Upper lobe of right lung (tissue), 1 donor: ENCODE measurements at places on chromosomes 16 and 17.

DNA sequence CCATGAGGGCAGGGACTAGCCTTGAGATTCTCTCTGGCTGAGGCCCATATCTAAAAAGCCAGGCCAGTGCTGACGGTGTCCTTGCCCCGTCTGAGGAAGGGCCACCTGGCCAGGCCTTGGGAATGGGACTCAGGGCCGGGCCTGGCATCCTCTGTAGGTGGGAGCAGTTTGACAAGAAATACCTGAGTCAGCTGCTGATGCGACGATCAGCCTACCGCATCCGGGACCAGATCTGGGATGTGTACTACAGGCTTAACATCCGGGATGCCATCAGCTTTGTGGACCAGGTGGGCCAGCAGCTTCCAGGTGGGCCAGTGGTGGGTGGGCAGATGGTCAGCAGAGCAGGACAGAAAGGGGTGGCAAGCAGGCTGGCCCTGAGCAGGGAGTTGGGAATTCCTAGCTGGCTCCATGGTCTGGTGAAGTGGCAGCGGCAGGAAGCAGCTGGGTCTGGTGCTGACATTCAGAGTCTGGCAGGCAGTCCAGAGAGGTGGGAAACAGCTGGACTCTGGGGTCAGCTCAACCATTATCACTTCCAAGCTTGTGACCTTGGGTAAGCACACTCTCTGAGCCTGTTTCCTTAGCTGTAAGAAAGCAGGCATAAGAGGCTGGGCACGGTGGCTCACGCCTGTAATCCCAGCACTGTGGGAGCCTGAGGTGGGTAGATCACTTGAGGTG lies 9.5 kb downstream of the SLC9A5 start:
- DNase-seq = no peak
- H3K36me3 ChIP-seq = no peaks in the 10 kb centered on the region
- H3K4me1 ChIP-seq = no peaks in the 10 kb centered on the region
- no peaks in the 10 kb centered on the region for H3K27me3 ChIP-seq
- H3K27ac ChIP-seq = no peak overlapping the region

DNA sequence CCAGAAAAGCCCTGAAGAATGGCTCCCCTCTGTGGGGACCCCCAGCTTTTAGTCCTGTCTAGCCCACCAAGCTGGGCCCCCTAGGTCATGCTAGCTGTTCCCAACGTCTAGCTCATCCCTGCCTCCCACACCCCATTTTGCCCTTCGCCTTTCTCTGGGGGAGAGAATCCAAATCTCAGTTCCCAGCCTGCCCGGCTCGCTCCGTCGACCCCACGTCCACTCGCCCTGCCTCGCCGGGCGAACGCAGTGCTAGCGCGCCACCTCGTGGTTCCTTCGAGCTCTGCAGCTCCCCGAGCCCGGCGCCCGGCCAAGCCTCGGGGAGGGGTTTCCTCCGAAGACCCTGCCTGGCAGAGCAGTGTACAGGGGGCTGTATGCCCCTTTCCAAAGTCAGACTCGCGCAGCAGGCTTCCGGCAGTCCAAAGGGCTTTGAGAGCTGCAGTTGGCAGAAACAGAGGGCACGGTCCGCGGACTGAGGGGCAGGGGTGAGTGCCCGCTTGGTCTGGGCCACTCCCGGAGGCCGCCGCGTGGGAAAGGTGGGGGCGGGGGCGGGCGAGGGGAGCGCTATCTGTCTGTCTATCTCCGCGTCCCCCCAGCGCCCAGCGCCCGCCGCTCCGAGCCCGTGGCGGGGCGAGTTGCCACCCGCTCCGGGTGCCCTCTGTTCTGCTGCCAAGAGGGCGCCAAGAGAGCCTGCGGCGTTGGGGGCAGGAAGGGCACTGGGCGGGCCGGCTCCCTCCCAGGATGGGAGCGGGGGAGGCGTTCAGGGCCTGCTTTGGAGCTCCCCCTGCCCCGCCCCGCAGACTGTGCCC lies 1.7 kb upstream of the DLX3 start:
- peaks cover 24% of the 10 kb centered on the region for H3K4me1 ChIP-seq
- peak; percentile 81 for DNase-seq
- peak overlapping the region; percentile 36 for H3K4me3 ChIP-seq

DNA sequence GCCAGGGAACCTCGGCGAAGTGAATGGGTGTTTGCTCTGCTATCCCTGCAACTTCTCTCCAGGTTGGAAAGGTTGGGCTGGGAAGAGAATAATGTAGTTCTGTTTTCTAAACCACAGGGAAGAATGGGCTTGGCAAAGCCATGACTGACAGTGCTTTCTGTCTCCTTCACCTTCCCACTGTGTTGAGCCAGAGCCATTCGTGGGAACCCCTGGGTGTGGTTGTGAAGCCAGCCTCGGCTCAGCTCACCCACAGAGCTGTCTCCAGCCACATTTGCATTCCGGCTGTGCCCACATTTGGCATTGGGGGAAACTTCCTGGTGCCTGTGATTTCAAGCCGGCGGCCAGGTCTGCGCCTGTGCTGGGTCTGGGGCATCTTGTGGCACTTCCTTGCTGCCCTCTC lies 39.9 kb downstream of the BAIAP2 start:
- no peak overlapping the region for H3K27ac ChIP-seq
- H3K27me3 ChIP-seq = no peaks in the 10 kb centered on the region
- H3K4me1 ChIP-seq = peaks cover 6% of the 10 kb centered on the region
- no peak overlapping the region for H3K4me3 ChIP-seq
- no peak for DNase-seq

DNA sequence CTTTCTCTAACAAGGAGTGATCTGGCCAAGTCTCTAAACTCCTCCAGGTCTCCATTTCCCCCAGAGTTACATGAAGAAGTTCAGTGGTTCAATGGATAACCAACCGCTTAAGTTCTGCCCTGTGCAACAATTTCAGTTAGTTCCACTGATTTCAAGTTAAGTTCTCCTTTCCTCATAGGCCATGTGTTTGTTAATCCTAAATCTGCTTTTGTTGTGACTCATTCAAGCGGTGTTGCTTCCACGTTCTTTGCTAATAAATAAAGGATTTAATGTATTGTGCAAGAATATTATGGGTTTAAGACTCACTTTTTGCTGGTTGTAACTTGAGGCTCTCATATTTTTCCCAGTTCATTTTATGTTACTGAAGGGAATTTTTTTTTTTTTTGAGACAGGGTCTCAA lies 36.3 kb downstream of the GNA13 start:
- H3K4me3 ChIP-seq = no peak overlapping the region
- DNase-seq = no peak
- H3K4me1 ChIP-seq = peaks cover 70% of the 10 kb centered on the region
- H3K27ac ChIP-seq = no peak overlapping the region
- H3K36me3 ChIP-seq = peaks cover 14% of the 10 kb centered on the region

- H3K4me1 ChIP-seq = peaks cover 14% of the 10 kb centered on the region
- peak within 1 kb of the TSS; percentile 85 for H3K4me3 ChIP-seq
- H3K27ac ChIP-seq = peak within 1 kb of the TSS; percentile 60
- peak; percentile 97 for DNase-seq
Observed at GRCh38 chr17:81911277-81911961, at the start of gene PCYT2. Gene PCYT2 (minus strand): TSS chr17:81911399. CDS start chr17:81911355, 44 bp downstream.

DNA sequence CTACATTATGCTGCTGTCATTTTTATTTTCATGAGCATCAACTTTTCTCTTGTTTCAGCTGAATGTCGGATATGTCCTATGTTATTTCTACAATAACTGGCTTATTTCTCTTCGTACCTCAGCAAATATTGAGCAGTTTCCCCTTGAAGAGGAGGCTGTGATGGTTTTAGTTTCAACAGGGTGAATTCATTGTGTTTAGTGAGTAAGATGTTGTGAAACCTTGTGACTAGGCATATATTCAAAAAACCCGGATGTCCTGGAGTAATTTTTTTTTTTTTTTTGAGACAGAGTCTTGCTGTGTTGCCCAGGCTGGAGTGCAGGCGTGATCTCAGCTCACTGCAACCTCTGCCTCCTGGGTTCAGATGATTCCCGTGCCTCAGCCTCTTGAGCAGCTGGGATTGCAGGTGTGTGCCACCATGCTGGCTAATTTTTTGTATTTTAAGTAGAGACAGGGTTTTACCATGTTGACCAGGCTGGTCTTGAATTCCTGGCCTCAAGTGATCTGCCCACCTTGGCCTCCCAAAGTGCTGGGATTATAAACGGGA lies 11.1 kb downstream of the CPD start:
- H3K4me3 ChIP-seq = no peak overlapping the region
- peaks cover 67% of the 10 kb centered on the region for H3K36me3 ChIP-seq
- DNase-seq = no peak
- H3K27me3 ChIP-seq = no peaks in the 10 kb centered on the region

DNA sequence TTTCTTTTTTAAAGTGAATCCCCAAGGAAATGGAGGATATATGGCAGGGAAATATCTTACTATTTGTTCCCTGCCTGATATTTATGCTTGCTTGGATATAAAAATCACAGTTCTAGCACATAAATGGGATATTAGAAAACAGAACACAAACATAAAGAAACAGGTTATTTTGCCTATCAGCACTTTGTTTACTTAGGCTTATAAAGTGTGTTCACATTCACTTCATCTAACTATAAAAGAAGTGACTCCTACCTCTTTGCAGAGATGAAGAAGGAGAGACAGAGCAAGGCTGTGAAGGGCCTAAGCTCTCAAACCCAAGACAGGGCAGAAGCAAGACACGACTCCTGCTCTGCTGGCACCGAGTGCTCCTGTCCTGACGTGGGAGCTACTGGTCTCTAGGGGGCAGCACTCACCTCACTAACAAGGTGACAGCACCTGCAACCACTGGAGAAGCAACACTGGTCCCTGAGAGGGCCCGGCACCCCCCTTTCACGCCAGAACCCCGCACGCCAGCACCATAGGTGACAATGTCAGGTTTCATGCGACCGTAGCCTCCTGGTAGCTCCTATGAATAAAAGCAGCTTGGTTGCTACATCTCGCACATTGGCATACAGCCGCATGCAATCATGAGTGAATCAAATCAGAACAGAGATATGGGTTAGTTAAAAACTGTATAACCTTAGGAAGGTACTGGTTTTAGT lies 32.0 kb downstream of the MBTPS1 start:
- H3K27ac ChIP-seq = no peak overlapping the region
- no peaks in the 10 kb centered on the region for H3K27me3 ChIP-seq
- peaks cover 11% of the 10 kb centered on the region for H3K4me1 ChIP-seq
- H3K36me3 ChIP-seq = peaks cover 88% of the 10 kb centered on the region
- H3K4me3 ChIP-seq = no peak overlapping the region

GRCh38 chr17:50613007-50613992 lies 21.4 kb upstream of the ABCC3 start:
- no peaks in the 10 kb centered on the region for H3K36me3 ChIP-seq
- H3K27me3 ChIP-seq = peaks cover 9% of the 10 kb centered on the region
- H3K4me1 ChIP-seq = no peaks in the 10 kb centered on the region
- H3K4me3 ChIP-seq = no peak overlapping the region

GRCh38 chr16:17224879-17225281 lies 245.9 kb downstream of the XYLT1 start:
- no peak overlapping the region for H3K4me3 ChIP-seq
- no peak overlapping the region for H3K27ac ChIP-seq
- H3K27me3 ChIP-seq = no peaks in the 10 kb centered on the region
- DNase-seq = no peak

- H3K4me1 ChIP-seq = peaks cover 24% of the 10 kb centered on the region
- no peak overlapping the region for H3K27ac ChIP-seq
- no peaks in the 10 kb centered on the region for H3K36me3 ChIP-seq
Observed at GRCh38 chr16:81586417-81586816, 141.8 kb downstream of the CMIP start.

DNA sequence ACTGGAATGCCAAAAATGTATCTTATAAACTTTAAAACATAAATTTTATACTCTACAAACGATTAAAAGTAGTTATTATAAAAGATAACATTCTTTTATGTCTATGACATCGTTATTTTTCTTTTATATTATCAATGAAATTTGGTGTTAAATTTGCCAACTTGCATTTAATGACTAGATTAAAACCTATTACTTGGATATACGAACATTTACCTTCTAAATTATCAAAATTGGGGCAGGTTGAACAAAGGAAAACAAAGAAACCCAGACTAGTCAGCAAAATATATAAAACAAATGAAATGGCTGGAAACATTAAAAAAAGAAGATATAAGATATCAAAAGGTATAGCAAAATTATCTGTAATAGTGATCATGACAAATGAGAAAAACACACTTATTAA lies 34.1 kb upstream of the ABCA3 start:
- no peak for DNase-seq
- no peaks in the 10 kb centered on the region for H3K36me3 ChIP-seq
- peaks cover 5% of the 10 kb centered on the region for H3K4me1 ChIP-seq
- no peak overlapping the region for H3K27ac ChIP-seq
- no peak overlapping the region for H3K4me3 ChIP-seq
- H3K27me3 ChIP-seq = no peaks in the 10 kb centered on the region

GRCh38 chr17:41354536-41354935 lies 3.9 kb upstream of the KRT33A start:
- H3K4me3 ChIP-seq = no peak overlapping the region
- no peaks in the 10 kb centered on the region for H3K4me1 ChIP-seq
- no peaks in the 10 kb centered on the region for H3K27me3 ChIP-seq

- H3K36me3 ChIP-seq = no peaks in the 10 kb centered on the region
- H3K4me1 ChIP-seq = peaks cover 15% of the 10 kb centered on the region
- no peak overlapping the region for H3K27ac ChIP-seq
- H3K27me3 ChIP-seq = no peaks in the 10 kb centered on the region
Observed at GRCh38 chr16:66581246-66581952, 2.1 kb downstream of the CMTM2 start.

DNA sequence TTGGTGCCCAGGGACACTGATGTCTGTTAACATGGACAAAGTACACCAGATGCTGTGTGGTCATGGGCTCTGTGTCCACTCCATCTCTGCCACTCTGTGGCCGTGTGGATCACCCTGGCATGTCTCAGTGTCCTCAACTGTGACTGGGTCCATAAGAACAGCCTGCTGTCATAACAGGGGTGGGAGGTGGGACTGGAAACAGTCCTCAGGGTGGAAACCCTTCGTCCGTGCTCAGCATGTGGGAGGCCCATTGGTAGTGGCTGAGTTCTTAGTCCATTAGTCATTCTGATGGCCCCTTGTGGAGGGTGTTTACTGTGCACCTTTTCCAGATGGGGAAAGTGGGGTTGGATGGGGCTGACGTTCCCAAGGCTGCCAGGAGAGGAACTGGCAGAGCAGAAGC lies 12.8 kb downstream of the FLYWCH2 start:
- peaks cover 5% of the 10 kb centered on the region for H3K4me1 ChIP-seq
- no peaks in the 10 kb centered on the region for H3K27me3 ChIP-seq
- H3K27ac ChIP-seq = no peak overlapping the region
- H3K4me3 ChIP-seq = no peak overlapping the region

- no peaks in the 10 kb centered on the region for H3K36me3 ChIP-seq
- H3K4me3 ChIP-seq = no peak overlapping the region
- no peak for DNase-seq
- no peaks in the 10 kb centered on the region for H3K4me1 ChIP-seq
Observed at GRCh38 chr16:7093511-7093910, 239.1 kb upstream of the RBFOX1 start.

DNA sequence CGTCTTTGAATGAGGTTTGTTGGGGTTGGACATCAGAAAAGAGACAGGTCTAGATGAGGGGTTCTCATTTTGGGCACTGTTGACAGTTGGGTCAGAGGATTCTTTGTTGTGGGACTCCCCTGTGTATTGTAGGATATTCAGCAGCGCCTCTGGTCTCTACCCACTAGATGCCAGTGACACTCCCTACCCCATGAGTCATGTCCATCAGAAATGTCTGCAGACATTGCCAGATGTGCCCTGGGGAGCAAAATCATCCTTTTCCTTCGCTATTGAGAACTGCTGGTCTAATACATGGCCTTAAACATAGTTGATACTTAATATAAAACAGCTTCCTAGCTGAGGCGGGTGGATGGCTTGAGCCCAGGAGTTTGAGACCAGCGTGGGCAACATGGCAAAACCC lies 3.1 kb downstream of the ABAT start:
- H3K36me3 ChIP-seq = no peaks in the 10 kb centered on the region
- no peak overlapping the region for H3K4me3 ChIP-seq
- no peak for DNase-seq
- H3K27me3 ChIP-seq = no peaks in the 10 kb centered on the region
- no peak overlapping the region for H3K27ac ChIP-seq
